ENCODE measurements at places on chromosomes 7 and 10.

DNA sequence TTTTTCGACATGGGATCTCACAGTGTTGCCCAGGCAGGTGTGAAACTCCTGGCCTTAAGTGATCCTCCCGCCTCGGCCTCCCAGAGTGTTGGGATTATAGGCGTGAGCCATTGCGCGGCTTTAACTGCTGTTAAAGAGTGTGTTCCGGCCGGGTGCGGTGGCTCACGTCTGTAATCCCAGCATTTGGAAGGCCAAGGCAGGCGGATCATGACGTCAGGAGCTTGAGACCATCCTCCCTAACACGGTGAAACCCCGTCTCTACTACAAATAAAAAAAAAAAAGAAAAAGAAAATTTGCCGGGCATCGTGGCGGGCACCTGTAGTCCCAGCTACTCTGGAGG lies 1.1 kb downstream of the RABGEF1 start:
- peak; percentile 76 for DNase-seq

GRCh38 chr7:134474828-134475227 lies 15.9 kb upstream of the AKR1B1 start:
- DNase-seq, result no peak

- peak; percentile 88 for DNase-seq
Measured at GRCh38 chr10:102299873-102300272, 54.5 kb downstream of the GBF1 start.

DNA sequence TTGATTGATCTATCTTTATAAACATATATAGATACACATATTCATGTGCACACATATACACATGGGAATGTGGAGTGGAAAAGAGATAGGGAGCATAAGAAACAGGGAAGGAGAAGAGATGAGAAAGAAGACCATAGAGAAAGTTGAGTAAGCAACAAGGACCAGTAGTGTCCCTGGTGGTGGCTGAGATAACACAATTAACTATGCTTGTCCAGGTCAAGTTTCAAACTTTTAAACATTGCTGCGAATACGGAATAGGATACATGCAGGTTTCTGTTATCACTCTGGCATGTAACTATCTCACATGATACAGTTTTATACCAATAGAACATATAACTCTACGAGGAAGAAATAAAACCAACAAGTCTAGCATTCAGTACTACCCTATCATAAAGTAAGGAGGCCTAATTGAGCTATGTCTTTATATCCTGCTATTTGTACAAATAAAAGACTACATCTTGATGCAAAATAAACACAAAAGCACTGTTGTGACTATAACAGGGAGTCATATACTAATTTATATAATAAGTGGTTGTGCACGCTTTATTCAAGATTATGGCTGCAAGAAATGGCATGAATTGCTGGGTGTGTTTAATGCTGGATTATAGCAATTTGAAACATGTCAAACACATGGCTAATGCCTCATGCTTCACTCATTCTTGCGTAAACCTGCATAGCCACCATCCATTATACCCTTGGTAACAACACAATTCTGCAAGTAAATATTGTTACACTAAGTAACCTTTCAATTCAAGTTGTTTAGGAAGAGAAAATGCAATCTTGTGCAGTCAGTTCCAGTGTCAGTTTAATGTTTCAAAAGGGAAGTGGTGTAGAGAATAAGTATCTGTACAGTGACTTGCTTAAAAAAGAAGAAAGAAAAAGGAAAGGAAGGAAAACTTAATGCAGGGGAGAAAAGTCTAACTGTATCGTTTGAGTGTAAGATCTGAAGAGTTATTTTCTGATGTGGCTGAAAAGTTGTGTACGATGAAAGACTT lies 8.2 kb downstream of the FOXP2 start:
- no peak for DNase-seq

DNA sequence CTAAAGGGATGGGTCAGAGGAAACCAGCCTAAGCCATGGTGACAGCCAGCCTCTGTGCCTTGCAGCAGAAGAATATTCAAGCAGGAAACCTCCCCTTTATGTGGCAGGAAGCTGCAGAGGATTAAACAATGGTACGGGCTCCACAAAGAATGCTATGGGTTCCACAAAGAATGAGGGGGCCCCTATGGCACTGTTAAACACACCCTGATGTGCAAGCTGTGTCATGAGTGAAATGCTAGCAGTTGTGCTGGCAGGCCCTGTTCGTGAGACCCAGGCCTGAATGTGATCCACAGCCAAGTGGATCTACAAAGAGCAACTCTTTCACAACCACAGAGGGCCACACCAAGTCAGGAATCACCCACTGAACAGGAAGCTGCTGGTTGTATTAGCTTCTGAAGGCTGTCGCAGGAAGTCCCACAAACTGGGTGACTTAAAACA lies 68.9 kb downstream of the MYOF start:
- DNase-seq, result no peak

Measured in fibroblast of mammary gland (primary cell).